ENCODE measurements at places on chromosomes 4 and X. TPM values are rescaled to one million over a fixed set of nuclear protein-coding genes. Genes with fewer than 3 reads are reported as not detected.

The OCIAD2 gene
- 201 TPM for total RNA-seq

The USP17L27 gene
- not detected for total RNA-seq

The GAGE2A gene
- not detected for total RNA-seq

The UGT2A1 gene
- total RNA-seq, result not detected

The ACOX3 gene
- total RNA-seq, result 30.6 TPM

The FHDC1 gene
- total RNA-seq, result 2.3 TPM

The CT45A10 gene
- total RNA-seq, result not detected

The SPANXC gene
- not detected for total RNA-seq

The PPP1R2C gene
- not detected for total RNA-seq

The VEGFC gene
- total RNA-seq, result 45.7 TPM

The ITM2A gene
- total RNA-seq, result 10.2 TPM

The SPIN2A gene
- not detected for total RNA-seq

The POU4F2 gene
- total RNA-seq, result not detected

The HCCS gene
- total RNA-seq, result 11.9 TPM
